Stimulated activated CD8-positive, alpha-beta memory T cell treated with anti-CD3 and anti-CD28 coated beads, Interleukin-4, amount 100 ng/mL, for 1 hour (primary cell): ENCODE measurements at places on chromosomes 13 and 19.

GRCh38 chr13:113355621-113356020 is 8.3 kb downstream of the GRTP1 start:
- DNase-seq = no peak

- DNase-seq = no peak
These were observed 6.0 kb downstream of the STK24 start for GRCh38 chr13:98570929-98571372.

DNA sequence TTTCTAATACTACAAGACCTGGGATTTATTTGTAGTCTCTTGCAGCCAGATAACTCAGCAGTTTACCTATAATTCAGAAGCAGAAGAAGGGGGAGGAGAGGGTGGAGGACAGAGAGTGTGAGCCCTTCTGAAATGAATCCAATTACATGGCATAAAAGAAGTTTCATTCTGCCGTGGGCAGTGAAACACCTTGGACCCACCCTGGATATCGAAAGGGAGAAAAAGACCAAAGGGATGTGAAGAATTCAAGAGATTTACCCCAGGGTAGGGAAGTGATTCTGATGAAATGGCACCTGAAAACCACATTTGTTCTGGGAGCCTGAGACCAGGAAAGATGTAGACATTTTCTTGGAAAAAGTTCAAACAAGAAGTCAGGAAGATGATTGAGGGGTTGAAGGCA is 140.9 kb downstream of the NDFIP2 start:
- DNase-seq = no peak

- DNase-seq = no peak
These were observed 6.1 kb downstream of the CLEC4M start for GRCh38 chr19:7769171-7769570.

DNA sequence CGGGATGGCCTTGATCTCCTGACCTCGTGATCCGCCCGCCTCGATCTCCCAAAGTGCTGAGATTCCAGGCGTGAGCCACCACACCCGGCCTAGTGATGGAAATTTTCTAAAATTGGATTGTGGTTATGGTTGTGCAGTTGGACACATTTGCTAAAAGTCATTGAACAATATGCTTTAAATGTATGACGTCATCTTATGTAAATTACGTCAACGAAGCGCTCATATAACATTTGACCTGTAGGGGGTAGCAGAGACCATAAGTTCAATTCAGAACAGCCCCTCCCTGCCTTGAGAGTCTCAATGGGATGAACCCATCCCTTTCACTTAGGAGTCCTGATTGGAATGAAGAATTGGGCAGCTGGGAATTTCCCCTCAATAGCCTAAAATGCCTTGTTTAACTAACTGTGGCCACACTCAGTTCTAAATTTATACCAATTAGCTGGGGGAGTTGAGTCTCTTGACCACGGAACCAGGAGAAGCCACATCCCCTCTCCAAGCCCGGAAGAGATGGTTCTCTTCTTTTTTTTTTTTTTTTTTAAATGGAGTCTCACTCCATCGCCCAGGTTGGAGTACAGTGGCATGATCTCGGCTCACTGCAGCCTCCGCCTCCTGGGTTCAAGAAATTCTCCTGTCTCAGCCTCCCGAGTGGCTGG is 15.2 kb upstream of the TLE6 start:
- DNase-seq = no peak

GRCh38 chr19:53626976-53627375 is 4.8 kb upstream of the DPRX start:
- DNase-seq = no peak

DNA sequence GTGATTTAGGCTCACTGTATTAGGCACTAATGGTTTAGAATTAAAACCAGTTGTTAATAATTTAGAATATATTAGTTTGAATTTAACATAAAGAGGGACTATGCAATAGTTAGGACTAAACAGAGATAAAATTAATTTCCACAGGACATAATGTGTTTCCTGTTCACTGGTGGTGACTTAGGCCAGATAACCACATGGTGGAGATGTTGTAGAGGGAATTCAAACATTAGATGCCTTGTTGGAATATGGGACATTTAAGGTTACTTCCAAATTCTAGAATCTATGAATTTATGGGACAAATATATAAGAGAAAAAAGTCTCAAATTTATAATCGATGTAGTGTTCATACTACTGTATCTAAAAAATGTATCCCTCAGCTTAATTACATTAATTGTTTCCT is 615.5 kb upstream of the KLHL1 start:
- no peak for DNase-seq

DNA sequence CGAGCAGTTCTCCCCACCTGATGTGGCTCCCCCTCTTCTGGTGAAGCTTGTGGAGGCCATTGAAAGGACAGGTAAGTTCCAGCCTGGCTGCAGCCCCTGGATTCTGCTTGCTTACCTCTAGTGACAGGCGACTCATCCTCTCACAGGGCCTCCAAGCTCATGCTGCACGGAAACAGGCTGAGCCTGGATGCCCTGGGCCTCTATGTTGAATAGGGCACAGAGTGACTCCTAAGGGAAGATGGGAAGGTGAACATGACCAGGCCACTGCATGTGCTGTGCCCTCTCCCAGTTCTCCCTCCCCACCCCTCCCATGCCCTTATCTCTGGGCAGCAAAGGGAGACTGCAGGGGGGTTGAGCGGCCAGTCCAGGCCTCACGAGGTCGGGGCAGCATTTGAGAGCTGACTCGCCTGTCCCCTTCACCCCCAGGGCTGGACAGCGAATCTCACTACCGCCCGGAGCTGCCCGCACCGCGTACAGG is 7.6 kb downstream of the PIK3R2 start:
- no peak for DNase-seq

DNA sequence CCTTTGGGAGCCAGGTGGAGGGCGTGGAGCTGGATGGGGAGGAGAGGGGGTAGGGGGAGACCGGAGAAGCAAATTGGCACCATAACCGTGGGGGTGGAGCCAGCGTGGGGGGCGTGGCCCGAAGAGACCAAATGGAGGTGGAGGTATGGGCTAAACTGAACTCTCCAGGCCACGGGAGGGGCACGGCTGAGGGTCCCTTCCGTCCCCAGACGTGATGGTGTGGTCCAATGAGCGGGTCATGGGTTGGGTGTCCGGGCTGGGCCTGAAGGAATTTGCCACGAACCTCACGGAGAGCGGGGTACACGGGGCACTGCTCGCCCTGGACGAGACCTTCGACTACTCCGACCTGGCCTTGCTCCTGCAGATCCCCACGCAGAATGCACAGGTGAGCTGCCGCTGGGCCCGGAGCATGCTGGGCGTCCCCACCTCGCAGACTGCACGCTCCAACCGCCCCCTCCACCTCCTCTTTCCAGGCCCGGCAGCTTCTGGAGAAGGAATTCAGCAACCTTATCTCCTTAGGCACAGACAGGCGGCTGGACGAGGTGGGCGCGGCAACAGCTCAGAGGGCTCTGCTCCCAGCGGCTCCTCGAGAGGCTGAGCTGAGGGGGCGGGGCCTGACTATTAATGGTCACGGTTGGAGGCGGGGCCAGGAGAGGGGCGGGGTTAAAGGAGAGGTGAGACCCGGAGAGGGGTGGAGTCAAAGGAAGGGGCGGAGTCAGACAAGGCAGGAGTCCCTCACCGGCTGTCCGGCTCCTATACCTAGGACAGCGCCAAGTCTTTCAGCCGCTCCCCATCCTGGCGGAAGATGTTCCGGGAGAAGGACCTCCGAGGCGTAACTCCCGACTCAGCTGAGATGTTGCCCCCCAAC is 6.2 kb downstream of the HRC start:
- no peak for DNase-seq

DNA sequence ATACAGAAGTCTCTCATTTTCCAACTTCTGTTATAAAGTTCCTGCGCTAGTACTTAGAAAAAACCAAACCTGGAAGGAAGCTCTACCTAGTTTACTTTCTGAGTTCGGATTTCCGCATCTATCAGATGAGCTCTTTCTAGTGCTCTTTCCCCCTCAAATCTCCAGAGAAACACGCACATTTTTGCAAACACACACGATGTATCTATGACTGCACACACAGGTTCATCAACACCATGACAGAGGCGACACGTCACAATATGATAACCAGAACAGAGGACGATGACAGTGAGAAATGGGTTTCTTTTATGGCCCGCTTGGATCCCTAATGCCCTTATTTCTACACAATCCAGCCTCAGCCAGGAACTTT is 629 bp upstream of the LRRC63 start:
- no peak for DNase-seq

GRCh38 chr19:4043401-4043800 is 23.3 kb downstream of the ZBTB7A start:
- DNase-seq = no peak

- no peak for DNase-seq
These were observed 6.1 kb upstream of the ECH1 start for GRCh38 chr19:38837656-38838121.

DNA sequence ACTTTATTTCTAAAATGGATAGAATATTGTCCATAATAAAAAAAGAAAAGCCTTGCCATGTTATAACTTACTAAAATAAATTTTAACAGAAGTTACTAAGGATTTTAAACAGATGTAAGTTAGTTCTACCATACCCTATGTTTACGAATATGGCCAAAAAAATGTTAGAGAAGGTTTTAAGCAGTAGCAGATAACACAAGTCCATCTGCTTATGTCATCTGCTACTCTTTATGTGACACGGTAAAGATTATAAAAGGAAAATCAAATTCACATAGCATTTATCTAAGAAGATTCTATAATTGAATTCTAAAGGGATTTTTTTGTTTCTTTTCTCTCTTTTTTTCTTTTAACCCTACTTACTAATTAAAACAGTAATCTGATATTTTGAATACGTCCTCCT is 114.2 kb upstream of the MIR17HG start:
- no peak for DNase-seq

GRCh38 chr19:48010932-48011758 is 16.7 kb downstream of the ELSPBP1 start:
- DNase-seq = no peak

DNA sequence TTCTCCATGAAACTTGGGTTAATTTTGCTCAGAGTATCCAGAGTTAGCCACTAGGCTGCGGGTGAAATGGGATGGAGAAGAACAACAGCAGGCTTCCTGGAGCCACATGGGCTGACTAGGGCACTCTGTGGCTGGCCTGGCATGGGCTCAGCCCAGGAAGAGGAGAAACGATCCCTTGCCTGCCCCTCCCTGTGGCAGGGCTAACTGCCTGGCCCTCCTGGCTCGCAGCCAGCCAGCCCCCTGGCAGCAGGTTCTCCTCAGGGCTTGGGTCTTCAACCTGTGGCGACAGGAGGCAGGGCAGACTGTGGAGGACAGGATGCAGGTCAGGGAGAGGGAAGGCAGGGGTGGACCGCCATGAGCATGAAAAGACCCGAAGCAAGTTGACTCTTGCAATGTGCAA is 78.7 kb upstream of the GPR183 start:
- no peak for DNase-seq

DNA sequence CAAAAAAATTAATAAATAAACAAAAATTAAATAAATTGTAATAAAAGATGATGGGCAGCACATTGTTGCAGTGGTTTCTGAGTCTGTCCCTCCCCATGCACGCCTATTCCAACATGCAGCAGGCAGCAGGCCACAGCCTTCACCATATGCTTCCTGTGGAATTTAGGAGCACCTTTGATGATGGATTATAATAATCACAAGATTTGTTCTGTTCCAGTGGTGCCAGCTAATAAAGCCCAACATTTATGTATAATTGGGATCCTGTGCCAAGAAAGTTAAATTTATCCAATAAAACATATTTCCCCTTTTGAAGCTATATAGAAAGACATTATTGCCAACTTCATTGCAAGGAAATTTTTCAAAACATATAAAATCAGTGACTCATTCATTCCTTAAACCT is 328.6 kb downstream of the FGF14 start:
- no peak for DNase-seq

DNA sequence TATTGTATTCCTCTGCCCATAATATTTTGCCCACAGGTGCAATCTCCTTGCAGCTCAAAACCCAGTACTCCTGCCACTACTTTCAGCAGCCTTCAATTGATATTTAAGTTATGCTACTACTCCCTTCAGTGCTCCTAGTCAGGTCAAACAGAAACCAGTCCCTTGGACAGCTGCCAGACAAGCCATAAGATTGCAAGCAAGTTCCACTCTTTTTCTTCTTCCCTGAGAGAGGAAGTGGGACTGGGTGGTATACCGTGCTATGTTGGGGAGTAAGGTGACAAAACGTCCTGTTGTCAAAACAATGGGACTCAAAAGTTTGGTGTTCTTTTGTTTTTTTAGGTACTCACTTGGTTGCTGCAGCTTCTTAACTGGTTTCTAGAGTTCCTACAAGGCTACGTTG is 63.1 kb upstream of the FRY start:
- DNase-seq = no peak

DNA sequence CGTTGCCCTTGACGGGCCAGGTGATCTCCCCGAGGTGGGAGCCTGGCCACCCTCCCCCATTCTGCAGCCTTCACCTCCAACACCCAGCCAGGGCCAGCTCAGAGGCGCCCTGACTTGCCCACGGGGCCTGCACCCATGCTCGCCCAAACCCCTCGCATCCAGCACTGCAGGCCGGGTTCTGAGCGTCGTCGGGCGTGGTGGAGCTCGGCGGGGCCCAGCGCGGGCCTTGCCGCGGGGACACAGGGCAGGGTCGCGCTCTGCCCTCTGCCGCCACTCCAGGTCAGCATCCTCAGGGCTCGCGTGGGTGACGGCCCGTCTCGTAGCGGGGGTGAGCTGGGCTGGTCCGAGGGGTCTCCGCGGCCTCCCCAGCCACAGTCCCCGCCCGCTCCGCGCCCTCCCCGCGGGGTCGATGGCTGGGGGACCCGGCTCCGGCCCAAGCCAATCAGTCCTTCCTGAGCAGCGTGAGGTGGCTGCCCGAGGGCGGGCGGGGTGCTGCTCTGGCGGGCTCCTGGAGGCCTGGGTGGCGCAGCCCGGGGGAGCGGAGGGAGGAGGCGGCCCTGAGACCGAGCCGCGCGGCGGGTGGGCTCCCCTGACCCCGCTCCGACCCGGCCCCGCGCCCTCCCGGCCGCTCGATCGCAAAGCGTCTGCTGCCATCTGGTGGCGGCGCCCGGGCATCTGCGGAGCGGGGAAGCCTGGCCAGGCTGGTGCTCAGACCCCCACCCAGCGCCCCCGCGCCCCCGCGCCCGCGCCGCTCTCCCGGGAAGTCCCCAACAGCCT is 61.4 kb downstream of the CCNE1 start:
- DNase-seq = peak; percentile 42

DNA sequence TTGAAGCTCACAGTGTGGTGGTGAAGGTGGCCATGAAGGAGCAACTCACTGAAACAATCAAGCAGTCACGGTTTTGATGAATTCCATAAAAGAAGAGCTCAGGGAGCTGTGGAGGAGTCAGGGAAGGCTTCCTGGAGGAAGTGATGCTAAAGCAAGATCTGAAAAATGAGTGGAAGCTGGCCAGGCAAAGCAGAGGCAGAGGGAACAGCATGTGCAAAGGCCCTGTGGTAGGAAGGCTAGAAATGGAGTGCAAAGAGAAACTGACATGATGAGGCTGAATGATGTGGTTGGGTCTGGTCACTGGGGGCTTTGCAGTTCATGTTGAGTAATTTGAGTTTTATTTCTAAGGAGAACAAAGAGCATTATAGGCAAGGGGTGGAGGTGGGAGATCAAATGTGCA is 6.9 kb downstream of the ADGRE1 start:
- DNase-seq = no peak

GRCh38 chr13:104365430-104365829 is 1299.2 kb upstream of the SLC10A2 start:
- DNase-seq = no peak

GRCh38 chr13:52411629-52412028 is 5.7 kb upstream of the THSD1 start:
- no peak for DNase-seq

- DNase-seq = no peak
These were observed 480.3 kb downstream of the LIG4 start for GRCh38 chr13:107734891-107735625.

GRCh38 chr19:45766296-45766868 is 2.7 kb downstream of the SIX5 start:
- DNase-seq = no peak

GRCh38 chr13:44842158-44842557 is 147.1 kb downstream of the NUFIP1 start:
- no peak for DNase-seq
